Activated T-helper 17 cell treated with anti-CD3 and anti-CD28 coated beads, Interleukin-2, amount 50 U/mL, for 72 hours (primary cell): ENCODE measurements at places on chromosomes 3 and 15.

GRCh38 chr3:71322154-71322553, 261.4 kb downstream of the FOXP1 start:
- ATAC-seq = no peak

DNA sequence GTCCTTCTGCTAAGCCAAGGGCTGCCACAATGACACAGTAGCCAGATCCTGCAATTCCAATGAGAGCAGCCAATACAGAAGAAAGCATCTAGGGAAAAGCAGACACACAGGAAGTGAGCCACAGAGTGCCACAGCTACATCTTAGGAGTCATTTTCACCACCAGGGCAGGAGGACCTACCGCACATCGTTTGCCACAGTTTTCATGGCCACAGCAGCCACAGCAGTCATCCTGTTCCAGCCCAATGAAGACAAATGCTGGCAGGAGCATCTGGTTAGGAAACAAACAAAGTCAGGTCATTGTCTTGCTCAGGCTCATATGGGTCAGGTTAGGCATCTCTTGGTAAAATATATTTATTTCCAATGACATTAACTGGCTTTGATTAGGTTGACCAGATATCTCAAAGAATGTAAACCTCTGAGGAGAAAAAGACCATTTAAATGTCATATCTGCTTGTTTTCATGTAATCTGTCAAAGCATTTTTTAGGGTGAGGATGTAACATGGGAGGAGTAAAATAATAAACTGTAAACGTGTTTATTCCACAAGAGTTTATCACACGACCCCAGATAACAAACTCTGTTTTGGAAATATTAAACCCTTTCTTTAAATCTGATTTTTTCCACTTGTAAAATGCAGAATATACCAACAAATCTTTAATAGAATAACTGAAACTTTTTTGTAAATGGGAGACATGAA, 1.8 kb downstream of the TM4SF1 start:
- no peak for ATAC-seq

DNA sequence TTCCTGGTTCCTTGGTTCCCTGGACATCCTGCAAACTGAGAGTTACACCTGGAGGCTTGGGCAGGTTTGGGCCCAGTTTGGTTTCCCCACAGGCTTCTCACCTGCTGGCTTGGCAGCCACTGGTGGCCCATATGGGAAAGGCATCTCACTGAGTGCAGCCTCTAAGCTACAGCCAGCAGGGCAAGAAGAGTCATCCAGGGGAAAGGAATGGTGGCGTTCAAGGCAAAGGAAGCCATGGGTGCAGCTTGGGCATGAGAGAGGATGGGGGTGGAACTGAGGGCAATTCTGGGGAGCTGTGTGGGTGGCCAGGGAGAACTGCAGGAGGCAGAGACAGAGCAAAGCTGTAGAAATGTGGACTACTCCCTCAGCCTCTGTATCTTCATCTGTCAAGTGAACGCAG, 106.4 kb downstream of the EPHB1 start:
- ATAC-seq = no peak

DNA sequence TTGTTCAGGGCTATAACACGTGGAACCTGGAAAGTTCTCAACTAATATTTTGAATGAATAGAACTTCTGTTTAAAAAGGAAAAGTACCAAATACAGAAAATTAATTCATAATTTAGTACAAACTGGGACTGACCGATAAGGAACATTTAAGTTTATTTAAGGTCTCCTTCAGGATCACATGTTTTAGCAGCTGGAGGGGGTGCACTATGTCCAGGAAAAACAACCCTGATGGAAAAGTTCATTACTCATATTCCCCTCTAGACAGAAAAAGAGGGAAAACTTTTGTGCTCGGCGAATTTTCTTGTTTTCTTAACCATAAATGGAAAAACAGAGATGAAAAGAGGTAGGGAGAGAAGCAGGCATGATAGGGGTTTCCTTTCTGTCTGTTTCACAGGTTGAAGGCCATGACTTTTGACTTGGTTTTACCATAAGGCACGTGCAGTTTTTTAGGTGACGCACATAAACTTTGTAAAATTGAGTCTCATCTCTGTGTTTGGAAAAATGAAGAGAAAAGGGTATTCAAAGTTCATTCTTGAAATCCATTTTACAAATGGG, 26.5 kb downstream of the FRMD4B start:
- ATAC-seq = no peak

DNA sequence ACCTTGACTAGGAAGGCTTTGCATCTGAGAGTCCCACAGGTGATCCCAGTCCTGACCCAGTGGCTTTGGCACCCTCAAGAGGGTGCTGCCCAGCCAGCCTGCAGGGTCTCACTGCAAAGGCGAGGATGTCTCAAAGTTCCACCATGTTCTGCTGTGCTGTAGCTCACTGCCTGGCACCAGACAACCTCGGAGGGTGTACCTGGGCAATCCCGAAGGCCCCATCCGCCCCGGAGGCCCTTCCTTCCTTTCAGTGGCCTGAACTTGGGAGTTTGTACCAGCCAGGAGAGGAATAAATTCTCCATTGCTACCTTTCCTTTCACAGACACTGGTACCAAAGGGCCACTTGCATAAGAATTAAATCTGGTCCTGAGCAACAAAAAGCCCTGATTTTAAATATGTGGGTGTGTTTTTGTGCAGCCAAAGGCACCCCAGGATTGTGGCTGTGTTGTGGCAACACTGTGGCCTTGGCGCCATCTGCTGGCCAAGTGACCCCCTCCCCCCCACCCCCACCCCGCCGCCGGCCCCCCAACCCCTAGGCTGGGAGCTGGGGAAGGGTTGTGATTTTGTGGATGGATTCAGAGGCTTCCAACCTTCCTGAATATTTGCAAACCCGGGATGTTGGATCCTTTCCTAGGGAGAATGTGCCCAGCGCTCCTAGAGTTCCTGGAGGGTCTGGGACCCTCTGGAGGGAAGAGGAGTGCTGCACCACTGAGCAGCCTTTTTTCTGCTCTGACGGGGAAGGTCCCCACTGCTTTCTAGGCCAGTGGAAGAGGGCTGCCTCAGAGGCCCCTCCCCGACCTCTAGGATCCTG, 9.7 kb upstream of the PTPN23 start:
- peak; percentile 45 for ATAC-seq

DNA sequence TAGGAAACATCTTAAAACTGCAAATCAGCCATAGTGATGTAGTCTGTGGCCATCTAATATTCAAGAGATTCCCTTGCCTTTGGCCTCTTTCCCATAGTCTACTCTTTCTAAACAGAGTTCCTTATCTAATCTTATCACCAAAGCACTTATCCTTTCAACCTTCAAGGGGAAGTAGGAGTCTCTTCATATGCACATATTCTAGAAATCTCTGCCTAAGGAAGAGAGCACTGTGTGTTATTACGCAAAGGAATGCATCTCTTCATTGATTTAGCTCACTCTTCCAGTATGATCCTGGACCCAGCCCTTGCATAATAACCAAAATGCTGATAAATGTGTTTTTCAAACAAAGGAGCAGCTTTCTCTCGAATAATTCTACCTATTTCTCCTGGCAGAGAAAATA, 253.7 kb upstream of the TPRG1 start:
- no peak for ATAC-seq

GRCh38 chr3:171068658-171069057, 42.1 kb upstream of the SLC2A2 start:
- ATAC-seq = no peak

DNA sequence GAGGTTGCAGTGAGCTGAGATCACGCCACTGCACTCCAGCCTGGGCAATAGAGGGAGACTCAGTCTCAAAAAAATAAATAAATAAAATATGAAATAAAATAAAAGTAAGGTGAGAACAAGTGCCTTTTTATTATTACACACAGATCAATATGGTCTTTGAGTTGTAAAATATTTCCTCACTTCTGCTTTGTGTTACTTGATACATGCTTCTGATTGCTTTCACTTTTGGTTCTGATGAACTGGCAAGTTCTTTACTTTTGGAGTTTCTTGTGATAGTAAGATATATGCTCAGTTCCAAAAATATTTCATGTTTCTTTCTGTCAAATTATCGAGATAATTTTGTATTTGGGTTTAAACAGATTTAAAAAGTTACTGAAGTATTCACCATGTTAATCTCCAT, 16.6 kb upstream of the GYG1 start:
- ATAC-seq = no peak

- no peak for ATAC-seq
These were observed 6.6 kb upstream of the KBTBD8 start for GRCh38 chr3:66991459-66991858.

- no peak for ATAC-seq
These were observed 67.7 kb downstream of the CERS3 start for GRCh38 chr15:100461049-100461448.

DNA sequence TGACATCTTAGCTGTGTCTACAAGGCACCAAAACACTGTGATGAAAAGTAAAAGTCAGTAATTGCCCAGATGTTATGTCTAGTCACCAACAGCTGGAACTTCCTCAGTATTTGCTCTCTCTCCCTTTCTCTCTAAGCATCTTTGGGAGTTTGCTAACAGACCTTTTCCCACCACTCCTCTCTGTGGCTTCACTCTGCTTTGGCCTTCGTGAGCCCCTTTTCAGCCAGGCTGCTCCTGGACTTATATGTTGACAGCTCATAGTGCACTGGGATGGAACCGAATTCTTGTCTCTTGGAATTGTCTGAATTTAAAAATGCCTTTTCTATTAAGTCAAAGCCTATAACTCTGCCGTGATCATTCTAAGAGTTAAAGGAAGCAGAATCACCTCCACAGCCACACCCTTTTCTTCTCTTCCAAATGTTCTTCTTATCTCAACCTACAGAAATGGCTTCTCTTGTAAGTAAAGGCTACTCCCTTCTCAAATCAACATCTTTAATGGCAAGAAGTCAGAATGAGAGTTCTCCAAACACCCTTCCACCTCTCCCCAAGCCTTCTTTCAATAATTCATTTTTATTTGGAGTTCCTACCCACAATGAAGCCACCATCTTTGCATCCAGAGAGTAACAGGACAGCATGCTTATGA, 17.2 kb upstream of the FOXP1 start:
- ATAC-seq = no peak

GRCh38 chr15:92619145-92620101, 36.2 kb downstream of the FAM174B start:
- no peak for ATAC-seq

GRCh38 chr15:100779331-100780207, 100.1 kb upstream of the ALDH1A3 start:
- ATAC-seq = no peak

DNA sequence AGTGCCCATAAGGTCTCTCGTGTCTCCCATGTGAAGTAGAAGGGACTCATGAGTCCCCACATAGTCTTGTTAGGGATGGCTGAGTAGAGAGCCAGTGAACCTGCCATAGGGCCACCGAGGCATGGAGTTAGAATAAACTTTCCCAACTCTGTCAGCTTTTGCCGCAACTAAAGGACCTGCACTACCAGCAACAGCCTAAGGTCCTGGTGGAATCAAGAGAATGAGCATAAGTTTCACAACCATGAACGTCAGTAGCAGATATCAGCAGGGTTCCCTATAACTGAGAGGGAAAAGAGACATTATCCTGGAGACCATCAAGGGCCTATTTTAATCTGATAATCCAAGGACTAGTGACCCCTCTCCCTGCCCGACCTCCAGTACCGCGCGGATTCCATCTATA, 60.3 kb upstream of the FNDC3B start:
- ATAC-seq = no peak

GRCh38 chr3:167450195-167450594, 23.6 kb downstream of the SERPINI2 start:
- ATAC-seq = no peak

DNA sequence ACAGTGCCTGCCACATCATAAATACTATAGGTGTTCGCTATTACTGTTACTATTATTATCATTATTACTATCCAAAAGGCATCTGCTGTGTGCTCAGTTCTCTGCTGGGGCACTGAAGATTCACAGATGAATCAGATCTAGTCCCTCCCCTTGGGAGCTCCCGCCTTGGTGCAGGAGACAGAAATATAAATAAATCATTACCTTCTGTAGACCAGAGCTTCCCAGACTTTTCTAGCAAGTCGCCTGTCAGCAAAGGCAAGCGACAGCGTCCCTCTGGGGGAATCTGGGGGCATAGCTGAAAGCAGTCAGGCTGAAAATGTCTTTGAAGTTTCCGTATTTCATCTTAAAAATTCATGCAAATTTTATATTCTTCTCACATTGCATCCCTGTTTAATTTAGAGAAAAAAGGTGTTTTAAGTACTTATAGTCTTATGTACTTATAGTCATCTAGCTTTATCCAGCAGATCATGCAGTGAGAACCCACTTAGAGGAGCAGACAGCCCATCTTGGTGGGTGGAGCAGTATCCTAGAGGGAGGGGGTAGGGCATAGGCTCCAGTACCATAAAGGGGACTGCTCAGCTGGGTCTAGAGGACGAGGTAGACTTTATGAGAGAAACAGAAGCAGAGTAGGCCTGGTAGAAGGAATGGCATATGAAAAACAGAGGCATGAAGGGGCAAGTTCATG, 10.4 kb upstream of the BRPF1 start:
- no peak for ATAC-seq

GRCh38 chr15:53193149-53193548, 403.0 kb upstream of the ONECUT1 start:
- no peak for ATAC-seq

- no peak for ATAC-seq
These were observed 686.5 kb downstream of the ROBO1 start for GRCh38 chr3:79081335-79081734.

DNA sequence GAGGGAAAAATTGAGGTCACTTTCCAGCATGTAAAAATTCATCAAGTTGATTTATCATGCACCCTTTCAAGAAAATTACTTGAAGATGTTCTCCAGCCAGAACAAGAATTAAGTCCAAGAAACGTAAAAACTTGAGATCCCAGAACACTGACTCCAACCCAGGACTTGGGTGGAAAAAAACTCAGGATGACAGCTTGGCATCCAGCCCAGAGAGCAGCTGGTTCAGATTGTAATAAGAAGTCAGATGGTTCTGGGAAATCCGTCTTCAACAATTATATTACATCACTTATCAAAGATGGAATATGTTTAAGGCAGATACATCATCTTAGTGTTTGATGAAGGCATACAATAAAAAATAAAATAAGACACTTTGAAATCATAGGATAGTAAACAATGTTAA, 23.0 kb upstream of the DNAJC13 start:
- no peak for ATAC-seq

DNA sequence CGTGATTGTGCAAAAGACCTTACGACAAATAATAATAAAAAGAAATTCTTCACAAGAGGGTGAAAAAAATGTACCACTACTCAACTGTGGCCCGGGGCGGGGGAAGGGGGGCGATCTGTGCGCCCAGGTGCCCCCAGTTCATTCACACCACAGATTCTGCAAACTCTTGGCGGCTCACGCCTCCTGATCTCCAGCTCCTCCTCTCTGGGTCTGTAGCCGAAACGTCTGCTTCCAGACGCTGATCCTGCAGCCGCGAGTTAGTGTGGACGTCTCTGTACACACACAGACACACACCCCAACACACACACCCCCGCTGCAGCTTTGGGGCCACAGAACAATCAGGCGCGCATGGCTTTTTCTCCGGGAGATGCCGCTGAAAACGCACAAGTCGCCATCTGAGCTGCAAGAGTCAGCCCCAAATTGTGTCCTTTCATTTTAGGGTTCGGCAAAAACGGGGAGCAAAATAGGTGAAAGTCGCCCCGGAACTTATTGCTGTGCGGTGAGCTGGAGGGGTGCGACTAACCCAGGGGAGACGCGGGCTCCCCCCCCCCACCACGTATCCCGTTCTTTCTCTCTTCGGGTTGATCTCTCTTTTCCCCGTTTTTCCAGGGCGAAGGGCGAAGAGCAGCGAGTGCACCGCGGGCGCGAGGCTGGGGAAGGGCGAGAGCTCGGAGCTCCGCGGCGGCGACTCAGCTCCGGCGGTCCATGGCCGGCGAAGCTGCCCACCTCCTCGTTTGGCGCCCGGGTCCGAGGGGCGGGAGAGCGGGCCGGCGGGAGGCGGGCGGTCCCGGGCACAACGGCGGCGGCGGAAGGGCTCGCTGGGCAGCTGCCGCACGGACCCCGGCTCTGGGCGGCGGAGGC, 505 bp upstream of the WNT5A start:
- no peak for ATAC-seq
